ENCODE measurements at places on chromosomes 11 and 22.

DNA sequence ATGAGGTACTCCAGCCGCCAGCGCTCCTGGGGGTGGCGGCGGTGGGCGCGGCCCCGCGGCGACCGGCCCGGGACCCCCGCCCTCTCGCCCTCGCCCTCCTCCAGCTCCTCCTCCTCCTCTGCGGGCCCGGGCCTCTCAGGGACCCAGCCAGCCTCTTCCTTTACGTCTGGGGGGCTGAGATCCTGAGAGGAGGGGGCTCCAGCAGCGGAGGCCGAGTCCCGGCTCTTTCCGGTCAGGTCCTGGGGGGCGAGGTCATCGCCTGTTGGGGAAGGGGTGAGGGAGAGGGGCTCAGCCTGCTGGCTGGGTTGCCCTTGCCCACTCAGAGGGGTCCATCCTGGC is 4.3 kb downstream of the ZFTA start:
- no peak for DNase-seq

GRCh38 chr11:48008951-48009270 is 28.6 kb downstream of the PTPRJ start:
- no peak for DNase-seq

- no peak for DNase-seq
These were observed 8.9 kb downstream of the TMEM218 start for GRCh38 chr11:125102510-125102909.

GRCh38 chr11:71194710-71195109 is 57.7 kb downstream of the SHANK2 start:
- no peak for DNase-seq

GRCh38 chr11:130508913-130509312 is 60.5 kb downstream of the ADAMTS15 start:
- no peak for DNase-seq

- DNase-seq = no peak
These were observed 35.3 kb downstream of the GALNT18 start for GRCh38 chr11:11586465-11586864.

- no peak for DNase-seq
These were observed 35.3 kb downstream of the IGF2 start for GRCh38 chr11:2103668-2104523.

DNA sequence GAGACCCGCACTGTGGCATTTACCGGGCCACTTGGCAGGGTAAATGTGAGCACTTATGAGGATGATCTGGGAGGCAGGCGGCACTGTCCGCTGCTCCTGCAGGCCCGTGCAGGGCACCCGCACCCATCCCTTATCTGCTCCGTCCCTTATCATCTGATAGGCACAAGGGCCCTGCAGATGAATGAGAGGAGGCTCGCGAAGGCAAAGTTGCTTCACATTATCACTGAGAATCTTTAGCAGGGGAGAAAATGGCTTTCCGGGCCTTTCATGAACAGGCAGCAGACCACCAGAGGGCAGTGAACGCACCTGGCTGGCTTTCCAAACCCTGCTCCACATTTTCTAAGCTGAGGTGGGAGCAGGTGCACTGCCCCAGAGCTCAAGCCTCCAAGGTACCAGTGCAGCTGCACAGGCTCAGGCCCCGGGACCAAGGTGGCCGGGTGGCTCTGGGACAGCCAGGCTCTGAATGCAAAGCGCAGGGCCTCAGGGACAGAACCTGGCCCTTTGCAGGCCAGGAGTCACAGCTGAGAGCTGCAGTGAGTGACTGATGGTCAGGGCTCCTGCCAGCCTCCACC is 165.6 kb downstream of the SHANK2 start:
- peak; percentile 63 for DNase-seq

DNA sequence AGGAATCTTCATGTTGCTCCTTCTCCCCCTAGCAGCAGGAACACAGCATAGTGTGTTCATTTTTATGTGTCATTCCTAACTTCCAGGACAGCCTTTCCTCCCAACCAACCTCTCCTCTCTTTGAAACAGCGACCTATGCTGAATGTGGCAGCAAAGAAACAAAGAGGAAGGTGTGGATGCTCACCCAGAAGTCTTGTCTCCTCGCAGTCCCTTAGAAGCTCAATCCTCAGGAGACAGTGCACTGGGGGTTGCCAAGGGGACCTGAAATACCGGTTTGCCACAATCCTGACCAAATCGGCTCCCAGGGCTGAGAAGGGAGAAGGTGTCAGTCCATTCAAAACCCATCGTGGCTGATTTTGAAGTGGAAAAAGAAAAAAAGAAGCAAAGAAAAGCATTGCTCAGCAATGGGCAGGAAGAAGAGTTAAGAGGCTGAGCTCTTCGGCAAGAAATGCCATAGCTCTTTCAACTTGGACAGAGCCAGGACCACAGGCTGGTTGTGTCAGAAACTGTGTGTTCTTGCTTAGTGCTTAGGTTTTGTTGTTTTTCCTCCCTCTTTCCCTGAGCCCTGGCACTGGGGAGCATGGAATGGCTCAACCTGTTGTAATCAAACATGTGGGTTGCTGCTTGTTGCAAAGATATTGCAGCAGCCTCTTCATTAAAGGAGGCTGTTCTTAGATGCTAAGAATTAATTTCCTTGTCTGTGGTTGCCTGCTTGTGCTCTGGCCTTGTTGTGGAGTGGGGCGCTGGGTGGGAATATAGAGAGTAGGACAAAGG is 30.4 kb upstream of the TENM4 start:
- DNase-seq = no peak

DNA sequence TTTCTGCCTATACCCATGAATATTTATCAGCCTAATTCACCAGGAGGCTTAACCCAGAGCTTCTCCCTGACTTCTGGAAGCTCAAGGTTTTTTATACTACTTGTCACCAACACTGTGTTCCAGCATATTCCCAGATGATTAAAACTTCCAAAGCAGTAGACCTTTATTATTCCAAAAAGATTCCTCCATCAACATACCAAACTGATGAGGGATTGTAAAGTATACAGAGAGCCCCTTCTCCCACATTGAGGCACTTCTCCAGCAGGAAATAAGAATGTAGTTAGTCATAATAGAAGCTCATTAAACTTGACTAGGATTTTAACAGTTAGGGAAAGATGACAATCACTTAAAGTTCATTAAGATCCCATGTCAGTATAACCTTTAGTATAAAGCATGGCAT is 51.4 kb upstream of the CEP126 start:
- DNase-seq = no peak

- no peak for DNase-seq
These were observed 66.9 kb downstream of the GAB2 start for GRCh38 chr11:78350646-78351165.

DNA sequence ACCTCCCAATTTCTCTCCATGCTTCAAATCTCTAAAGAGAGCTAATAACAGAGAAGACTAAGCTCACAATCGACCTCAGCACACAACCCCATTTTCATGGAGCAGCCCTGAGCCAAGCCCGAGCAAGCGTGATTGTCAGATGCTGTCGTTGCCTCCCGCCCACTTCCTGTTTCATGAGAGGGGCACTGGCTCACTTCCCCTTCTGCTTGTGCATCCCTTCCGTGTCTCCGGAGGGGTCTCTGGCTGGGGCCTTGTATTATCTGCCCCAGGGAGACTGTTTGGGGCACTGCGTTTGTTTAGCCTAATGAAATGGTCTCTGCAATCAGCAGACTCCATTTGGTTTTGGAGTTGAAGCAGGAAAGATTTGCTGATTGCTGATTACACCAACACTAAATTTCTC is 181.3 kb upstream of the SEZ6L start:
- DNase-seq = no peak

DNA sequence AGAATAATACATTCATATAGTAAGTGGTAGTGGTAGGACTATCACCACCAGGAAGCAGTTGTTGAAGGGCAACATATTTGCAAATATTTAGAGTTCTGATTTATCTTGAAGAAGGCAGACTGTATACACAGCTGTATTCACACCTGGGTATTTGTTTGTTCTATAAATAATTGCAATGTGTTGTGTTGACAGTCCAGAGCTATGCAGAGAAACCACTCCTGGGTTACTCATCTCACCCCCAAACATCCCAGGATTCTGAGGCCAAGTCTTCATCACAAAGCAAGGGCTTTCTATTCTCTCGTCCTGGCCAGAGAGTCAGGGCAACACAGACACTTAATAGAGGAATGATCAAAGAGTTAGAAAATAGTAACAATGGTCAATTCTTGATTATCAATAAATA is 102.1 kb upstream of the FAT3 start:
- no peak for DNase-seq

DNA sequence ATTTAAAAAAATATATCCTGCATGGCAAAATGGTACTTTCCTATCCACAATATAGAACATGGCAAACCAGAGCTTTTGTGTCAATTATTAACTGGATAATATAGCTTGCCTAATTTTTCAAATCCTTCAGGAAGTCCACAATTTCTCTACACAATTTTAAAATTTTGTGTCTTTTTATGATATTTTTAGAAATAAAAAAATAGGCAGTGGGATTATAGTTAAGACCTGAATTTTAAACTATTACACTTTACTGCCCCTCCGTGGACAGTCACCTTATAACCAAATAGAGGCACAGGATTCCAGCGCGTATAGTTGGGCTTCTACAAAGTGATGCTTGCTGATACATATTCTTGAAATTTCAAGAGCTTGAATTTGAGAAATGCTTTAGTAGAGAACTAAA is 2.1 kb upstream of the DMC1 start:
- DNase-seq = peak; percentile 36

DNA sequence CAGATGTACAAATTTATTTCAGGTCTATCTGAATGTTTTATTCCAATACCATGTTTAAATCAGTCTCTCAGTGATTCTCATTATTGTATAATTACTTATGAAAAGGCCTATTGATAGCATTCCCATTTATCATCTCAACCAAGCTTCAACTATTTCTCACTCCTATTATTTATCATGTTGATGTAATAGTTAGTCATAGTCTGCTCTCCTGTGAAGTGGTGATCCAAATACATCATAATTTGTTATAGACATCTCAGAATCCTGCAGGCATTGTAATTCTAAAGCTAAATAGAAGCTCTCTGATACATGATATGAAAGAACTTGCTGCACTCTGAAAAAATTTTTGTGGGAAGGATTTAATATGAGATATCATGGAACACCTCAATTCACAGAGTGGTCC is 21.8 kb upstream of the OR8G1 start:
- DNase-seq = no peak

DNA sequence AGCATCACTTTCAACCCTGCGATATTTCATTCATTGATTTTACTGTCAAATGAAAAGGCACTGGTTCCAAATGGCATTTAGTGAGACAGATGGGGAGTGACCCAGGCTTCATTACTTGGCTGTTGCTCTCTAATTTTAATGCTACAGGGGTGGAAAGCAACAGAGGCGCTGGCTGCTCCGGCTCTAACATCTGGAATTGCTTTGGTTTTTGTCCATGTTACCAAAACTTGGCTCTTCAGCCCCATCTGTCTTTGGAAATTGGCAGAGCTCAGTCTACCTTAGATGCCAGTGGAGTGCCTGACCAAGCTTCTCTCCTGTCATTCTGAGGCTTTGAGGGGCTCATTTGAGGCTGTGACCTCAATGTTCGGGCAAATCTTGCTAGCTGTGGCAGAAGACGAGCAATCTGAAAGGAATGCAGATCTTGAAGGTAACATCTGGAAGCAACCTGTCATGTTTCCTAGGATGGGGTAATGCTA is 409.5 kb upstream of the SYN3 start:
- no peak for DNase-seq

DNA sequence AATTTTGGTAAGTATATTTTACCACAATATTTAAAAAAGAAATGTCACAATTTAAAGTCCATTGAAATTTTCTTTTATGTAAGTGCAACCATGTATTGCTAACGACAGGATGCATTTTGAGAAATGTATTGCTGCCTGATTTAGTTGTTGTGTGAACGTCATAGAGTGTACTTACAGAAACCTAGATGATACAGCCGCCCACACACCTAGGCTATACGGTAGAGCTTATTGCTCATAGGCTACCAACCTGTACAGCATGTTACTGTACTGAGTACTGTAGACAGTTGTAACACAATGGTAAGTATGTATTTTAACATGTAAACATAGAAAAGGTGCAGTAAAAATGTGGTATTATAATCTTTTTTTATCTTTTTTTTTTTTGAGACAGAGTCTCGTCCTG is 48.1 kb downstream of the CBL start:
- no peak for DNase-seq

DNA sequence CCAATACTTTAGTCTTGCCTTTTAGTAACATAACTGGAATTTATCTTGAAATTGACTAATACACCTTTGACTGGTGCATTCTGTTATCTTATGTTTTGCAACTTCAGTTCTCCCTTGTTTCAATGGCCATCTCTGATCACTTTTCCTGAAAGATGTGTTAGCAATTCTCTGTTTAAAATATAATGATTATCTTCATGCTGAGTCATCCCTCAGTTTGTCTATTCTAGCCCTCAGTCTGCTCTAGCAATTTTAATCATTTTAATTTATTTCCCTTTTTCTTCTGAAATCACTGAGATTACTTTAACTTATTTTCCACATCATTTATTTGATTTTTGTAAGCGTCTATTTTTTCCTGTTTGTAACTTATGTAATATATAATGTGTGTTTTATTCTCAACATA is 221.9 kb upstream of the PDGFD start:
- DNase-seq = no peak

DNA sequence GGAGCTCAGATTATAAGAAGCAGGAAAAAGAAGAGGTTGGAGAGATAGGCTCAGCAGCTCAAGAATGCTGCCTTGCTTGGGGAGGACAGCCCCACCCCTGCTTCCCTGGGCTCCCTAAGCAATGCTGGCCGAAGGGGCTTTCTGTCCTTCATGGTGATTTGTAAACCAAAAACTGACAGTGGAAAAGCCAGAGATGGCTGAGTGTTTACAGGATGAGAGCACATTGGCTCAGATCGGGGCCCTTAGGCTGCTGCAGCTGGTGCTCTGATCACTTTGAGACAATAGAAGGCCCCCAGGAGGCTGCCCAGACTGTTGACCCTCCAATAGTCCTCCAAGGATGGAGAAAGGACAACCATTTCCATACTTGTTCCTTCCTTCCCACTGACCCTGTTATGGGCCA is 28.8 kb upstream of the AMOTL1 start:
- DNase-seq = no peak
